ENCODE measurements at places on chromosomes 11 and 22.

- DNase-seq = no peak
Observed at GRCh38 chr22:30870451-30871345, 97.9 kb downstream of the MORC2 start.

GRCh38 chr22:42565956-42566355 is 12.2 kb downstream of the SERHL2 start:
- DNase-seq = no peak

GRCh38 chr22:40401532-40401931 is 31.1 kb downstream of the SGSM3 start:
- no peak for DNase-seq

DNA sequence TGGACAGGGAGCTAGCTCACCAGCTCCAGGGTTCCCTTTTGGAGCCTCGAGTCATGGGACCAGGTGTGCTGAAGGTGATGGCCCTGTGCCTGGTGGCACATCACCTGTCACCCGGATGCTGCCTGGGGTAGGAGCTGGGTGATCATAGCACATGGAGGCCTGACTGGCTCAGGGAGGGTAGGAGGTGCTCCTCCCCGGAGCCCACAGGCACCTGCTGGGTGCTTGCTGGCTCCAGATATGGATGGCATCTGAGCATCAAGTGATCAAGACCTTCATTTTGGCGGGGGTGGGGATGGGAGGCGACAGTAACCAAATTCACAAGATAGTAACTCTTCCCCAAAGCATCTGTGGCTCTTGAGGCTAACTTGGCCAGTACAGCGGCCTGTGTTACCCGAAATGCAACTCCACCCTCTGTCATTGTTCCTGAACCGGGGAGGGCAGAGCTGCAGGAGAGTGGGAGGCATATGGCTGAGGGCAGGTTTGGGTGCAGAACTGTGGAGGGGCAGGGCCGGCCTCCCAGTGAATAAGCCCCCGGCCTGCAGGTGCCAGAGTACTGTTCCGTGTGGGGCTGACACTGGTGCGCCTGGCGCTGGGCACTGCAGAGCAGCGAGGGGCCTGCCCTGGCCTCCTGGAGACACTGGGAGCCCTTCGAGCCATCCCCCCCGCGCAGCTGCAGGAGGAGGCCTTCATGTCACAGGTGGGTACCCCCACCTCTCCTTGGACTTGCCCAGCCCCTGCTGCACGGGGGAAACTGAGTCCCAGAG is 4.7 kb downstream of the TBC1D10C start:
- no peak for DNase-seq

- DNase-seq = peak; percentile 25
Observed at GRCh38 chr11:8092587-8093424, 11.8 kb downstream of the TUB start.

- no peak for DNase-seq
Observed at GRCh38 chr22:32323513-32324164, 34.0 kb upstream of the RFPL3 start.

DNA sequence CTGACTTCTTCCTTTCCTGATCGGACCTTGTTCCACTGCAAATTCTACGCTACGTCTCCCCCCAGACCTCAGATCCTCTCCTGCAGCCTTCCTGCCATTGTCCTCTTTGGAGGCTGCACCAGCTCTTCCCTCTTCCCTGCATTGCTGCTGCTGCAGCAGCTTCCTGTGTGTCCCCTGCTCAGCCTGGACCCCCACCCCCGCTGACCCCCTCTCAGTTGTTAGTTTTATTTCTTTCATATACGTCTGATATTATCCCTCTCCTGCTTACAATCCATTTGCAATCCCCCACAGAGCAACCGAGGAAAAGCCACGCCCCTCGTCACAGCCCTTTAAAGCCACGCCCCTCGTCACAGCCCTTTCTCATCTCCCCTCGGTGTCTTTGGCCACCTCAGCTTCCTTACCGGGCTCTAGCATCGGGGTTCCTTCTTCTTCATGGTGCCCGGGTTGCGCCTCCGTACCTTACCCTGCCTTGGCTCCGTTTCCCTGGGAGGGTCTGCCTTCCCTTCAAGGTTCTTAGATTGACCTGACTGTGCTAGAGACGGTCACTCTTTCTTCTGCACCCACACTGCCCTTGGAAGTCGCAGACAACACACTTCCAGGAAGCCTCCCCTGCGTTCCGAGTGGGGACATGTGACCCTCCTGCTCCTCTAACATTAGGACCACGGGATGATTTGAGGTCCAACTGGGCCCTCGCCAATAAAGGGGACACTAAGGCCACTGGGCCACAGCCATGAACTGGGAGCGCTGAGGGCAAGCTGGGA is 4.8 kb downstream of the MRGPRG start:
- no peak for DNase-seq

All from AG09319 (cell line).